ENCODE measurements at places on chromosomes 13 and 19. TPM values are rescaled to one million over a fixed set of nuclear protein-coding genes. Genes with fewer than 3 reads are reported as not detected.

The MCEMP1 gene
- not detected for polyA plus RNA-seq

The ZNF813 gene
- polyA plus RNA-seq, result 1.6 TPM

The ADGRL1 gene
- polyA plus RNA-seq, result 2.1 TPM

The THSD8 gene
- polyA plus RNA-seq, result 4.5 TPM

The EXOC3L2 gene
- not detected for polyA plus RNA-seq

The PDX1 gene
- not detected for polyA plus RNA-seq

The SIGLEC5 gene
- polyA plus RNA-seq, result not detected

The ZNF814 gene
- polyA plus RNA-seq, result 11.8 TPM

The ATCAY gene
- not detected for polyA plus RNA-seq

The KLF5 gene
- polyA plus RNA-seq, result 0.09 TPM

The RPS16 gene
- 1,627 TPM for polyA plus RNA-seq

The ZNF486 gene
- polyA plus RNA-seq, result 5.5 TPM

The KCNRG gene
- polyA plus RNA-seq, result 0.27 TPM

The ERICH6B gene
- polyA plus RNA-seq, result not detected

The MBOAT7 gene
- polyA plus RNA-seq, result 8.8 TPM

The EHD2 gene
- not detected for polyA plus RNA-seq

The CEACAM16 gene
- polyA plus RNA-seq, result not detected

The CEACAM6 gene
- polyA plus RNA-seq, result not detected

The IGFL2 gene
- polyA plus RNA-seq, result not detected

The ARHGAP33 gene
- not detected for polyA plus RNA-seq

The SLAIN1 gene
- polyA plus RNA-seq, result 11.8 TPM

The LAIR2 gene
- 463 TPM for polyA plus RNA-seq

The APOC4 gene
- polyA plus RNA-seq, result not detected

The B3GNT8 gene
- not detected for polyA plus RNA-seq

The NLRP11 gene
- not detected for polyA plus RNA-seq

The ARRDC2 gene
- polyA plus RNA-seq, result 39.2 TPM

The MVB12A gene
- polyA plus RNA-seq, result 43.6 TPM

The CFD gene
- polyA plus RNA-seq, result 4.1 TPM

The ELSPBP1 gene
- polyA plus RNA-seq, result not detected

The CFAP97D2 gene
- polyA plus RNA-seq, result 1.0 TPM

The ZNF878 gene
- not detected for polyA plus RNA-seq

The TMEM91 gene
- polyA plus RNA-seq, result 7.0 TPM

The FOXA3 gene
- polyA plus RNA-seq, result not detected

The CCDC194 gene
- polyA plus RNA-seq, result not detected

The FAM83E gene
- not detected for polyA plus RNA-seq

The DNAJC15 gene
- 10.3 TPM for polyA plus RNA-seq

The SKA3 gene
- not detected for polyA plus RNA-seq

The NLRP4 gene
- not detected for polyA plus RNA-seq

The GAPDHS gene
- not detected for polyA plus RNA-seq

The UGGT2 gene
- not detected for polyA plus RNA-seq

The SMAD9 gene
- polyA plus RNA-seq, result 0.07 TPM

The MEIOSIN gene
- polyA plus RNA-seq, result not detected

The CTXN1 gene
- not detected for polyA plus RNA-seq

The ZNF230 gene
- 2.8 TPM for polyA plus RNA-seq

The SIGLEC9 gene
- polyA plus RNA-seq, result 16.8 TPM

All from immature natural killer cell (primary cell).